Activated CD4-positive, alpha-beta T cell treated with anti-CD3 and anti-CD28 coated beads, Interleukin-2, amount 50 U/mL, for 48 hours (primary cell): ENCODE measurements at places on chromosomes 3 and 15.

DNA sequence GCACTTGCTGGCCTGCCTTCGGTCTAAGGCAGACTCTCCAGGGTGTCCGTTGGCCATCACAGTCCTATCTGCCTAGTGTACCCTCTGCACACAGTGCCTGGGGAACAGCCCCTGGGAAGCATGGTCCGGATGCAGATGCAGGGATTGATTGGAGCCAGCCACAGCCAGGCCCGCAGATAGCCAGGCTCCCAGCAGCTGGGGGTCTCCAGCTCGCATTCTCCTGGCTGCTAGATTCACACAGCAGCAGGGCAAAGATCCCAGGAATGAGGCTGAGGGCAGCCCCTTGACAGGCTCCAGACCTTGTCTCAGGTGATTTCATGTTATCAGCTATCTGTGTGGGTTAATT is 41.4 kb downstream of the IRAK2 start:
- no peak for DNase-seq

- DNase-seq, result no peak
These were observed 63.5 kb downstream of the FNDC3B start for GRCh38 chr3:172102883-172103310.

DNA sequence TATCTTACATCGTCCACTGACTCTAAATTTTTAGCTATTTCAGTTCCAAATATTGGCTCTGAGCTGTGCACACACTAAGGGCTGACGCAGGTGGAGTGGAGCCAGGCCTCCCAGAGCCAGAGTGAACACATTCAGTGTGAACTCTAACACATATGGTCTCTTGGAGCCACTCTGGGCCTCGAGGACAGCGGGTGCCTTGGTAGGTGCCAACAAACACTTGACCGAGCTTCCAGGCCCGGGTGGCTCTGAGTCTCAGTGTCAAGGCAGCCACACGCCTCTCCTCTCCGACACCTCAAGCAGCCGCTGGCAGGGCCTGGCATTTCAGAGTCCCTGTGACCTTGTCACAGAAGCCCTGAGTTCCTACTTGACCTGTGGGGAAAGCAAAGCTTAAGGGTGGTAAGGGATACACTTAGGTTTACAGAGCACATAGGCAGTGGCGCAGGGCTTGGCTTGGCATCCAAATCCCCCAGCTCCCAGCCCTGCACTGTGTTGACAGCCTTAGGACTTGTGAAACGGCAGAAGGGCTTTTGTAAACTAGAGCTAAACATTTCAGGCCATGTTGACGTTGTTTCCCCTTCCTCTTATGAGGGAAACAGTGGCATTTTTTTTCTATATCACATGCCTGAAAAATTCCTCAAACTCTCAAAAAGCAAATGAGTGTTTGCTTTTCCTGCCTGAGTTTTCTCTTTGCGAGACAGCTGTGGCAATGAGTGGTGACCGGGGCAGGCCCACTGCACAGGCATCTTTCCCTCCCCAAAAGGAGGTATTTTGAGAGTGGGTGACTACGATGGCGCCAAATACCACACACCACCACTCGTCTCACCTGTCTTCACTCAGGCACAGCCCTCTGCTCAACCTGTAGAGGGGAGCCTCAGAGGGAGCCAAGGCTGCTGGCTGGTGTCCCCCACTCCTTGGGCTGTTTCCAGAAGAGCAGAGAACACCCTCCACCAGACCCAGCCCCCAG is 60.8 kb downstream of the DAPK2 start:
- DNase-seq, result no peak

GRCh38 chr15:79122391-79122790 is 31.8 kb upstream of the RASGRF1 start:
- no peak for DNase-seq

- no peak for DNase-seq
These were observed 2.3 kb downstream of the GNAT1 start for GRCh38 chr3:50193746-50194127.

- DNase-seq, result no peak
These were observed 139.7 kb downstream of the LIPC start for GRCh38 chr15:58571491-58571890.

DNA sequence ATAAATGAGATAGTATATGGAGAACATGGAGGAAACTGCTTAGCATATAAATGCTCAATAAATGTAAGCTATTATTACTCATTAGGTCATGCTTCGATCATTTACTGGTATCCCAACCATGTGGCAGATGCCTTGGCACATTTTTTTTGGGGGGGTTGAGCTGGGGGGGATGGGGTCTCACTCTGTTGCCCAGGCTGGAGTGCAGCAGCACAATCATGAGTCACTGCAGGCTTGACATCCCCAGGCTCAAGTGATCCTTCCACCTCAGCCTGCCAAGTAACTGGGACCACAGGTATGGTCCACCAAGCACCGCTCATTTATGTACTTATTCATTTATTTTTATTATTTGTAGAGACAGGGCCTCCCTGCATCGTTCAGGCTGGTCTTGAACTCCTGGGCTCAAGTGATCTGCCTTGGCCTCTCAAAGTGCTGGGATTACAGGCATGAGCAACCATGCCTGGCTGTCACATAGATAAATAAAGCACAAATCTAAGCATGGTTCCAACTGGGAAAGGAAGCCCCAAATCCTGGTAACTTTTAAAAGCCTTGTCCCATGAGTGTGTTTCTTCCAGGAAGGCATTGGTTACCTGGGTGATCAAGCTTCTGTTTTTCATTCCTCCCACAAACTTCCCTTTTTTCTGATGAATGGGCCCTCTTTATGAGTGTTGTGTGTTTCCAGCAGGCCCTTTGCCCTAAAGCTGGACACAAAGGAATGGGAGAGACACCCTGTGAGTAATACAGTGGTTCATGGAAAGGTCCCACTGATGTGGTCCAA is 147.4 kb upstream of the UMPS start:
- no peak for DNase-seq

GRCh38 chr3:197298945-197299854 is 788 bp upstream of the DLG1 start:
- DNase-seq, result peak; percentile 32

- no peak for DNase-seq
These were observed 108.3 kb downstream of the IL20RB start for GRCh38 chr3:137066092-137066491.

- no peak for DNase-seq
These were observed 231.1 kb upstream of the CNTN6 start for GRCh38 chr3:861721-862120.

GRCh38 chr15:95664450-95664849 is 666.0 kb upstream of the NR2F2 start:
- no peak for DNase-seq

GRCh38 chr3:123732447-123732846 is 147.6 kb upstream of the HACD2 start:
- DNase-seq, result no peak
